Stimulated activated CD8-positive, alpha-beta memory T cell treated with anti-CD3 and anti-CD28 coated beads, Interleukin-7, amount 100 ng/mL, for 1 hour (primary cell): ENCODE measurements at places on chromosomes 7 and 10.

DNA sequence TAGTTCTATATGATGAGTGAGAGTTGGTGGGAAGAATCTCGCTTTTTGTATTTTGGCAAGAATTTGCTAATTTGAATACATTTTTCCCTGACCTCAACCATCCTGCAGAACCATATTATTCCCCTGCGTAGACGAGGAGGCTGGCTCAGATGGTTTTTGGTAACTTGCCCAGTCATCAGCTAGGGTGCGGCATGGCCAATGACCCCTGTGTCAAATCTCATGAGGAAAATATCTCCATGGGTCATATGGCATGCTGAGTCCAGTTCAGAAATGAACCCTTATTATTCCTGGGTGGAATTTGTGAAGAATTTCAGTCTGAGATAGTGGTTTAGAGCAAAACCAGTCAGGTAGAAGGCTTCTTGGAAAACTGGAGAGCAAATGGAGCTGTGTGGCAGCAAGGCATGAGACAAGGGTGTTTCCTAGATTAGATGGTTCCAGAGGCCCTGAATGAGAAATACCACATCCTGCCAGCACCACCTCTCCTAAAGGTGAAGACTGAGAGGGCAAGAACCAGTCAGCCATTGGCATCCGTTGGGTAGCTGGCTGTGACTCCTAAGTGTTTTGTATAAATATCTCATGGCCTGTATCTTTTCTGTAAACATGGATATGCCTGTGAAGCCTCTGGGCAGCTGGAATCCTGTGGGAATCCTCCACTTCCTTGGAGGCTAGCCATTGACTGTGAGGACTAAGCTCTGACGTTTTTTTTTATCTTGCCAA, 5.8 kb upstream of the UPP1 start:
- no peak for DNase-seq

GRCh38 chr7:98014830-98015229, 24.8 kb upstream of the OCM2 start:
- no peak for DNase-seq

GRCh38 chr10:113431398-113432160, 121.3 kb upstream of the HABP2 start:
- no peak for DNase-seq

DNA sequence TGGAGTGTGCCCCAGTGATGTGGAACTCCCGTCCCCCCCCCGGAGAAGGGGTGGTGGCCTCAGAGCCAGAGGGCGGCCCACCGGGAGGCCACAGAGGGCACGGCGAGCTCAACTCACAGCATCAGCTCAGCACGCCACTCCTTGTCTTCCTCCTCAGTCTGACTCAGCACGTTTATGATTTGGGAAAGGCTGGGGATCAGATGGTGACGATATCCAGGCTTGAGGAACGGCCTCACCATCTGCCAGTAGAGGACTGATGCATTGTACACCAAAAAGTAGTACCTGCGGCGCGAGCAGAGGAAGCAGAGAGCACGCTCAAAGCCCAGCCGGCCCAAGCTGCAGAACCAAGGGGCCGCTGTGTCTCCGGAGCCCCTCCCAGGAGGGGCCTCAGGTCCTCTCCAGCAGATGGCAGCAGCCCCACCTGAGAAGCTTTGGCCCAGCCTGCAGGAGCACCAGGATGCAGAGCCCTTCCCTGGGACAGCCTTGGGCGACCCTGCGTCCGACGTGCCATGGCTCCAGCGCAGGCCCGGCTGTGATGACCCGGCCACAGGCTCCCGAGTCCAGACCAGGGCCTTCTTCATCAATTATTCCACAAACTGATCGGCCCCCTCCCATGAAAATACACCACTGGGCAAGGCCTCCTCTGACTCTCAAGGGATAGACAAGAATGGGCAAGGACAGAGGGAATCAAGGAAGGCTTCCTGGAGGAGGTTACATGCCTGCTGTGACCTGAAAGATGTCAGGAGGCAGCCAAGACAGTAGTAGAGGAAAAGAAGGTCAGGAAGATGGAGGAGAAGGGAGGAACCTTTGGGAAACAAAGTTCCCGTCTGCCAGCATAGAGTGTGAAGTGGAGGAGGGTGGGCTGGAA, 3.7 kb downstream of the CFAP46 start:
- DNase-seq: no peak

DNA sequence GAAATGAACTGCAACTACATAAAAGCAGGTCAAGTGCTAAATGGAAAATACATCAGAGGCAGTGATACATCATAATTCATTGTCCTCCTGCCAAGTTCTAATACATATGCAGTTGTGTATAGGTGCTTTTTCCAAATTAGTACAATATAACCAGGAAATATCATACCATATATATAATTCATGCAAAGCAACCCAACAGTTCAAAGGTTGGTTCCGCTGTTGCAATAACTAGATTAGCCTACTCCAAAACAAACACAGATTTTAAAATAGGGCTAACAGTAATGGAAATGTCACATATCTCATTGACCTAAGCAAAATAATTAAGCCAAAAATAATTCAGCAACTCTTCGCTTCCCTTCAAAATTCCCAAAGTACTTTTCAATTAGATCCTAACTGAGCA, 88.9 kb upstream of the NEBL start:
- DNase-seq: no peak

- DNase-seq: no peak
Observed at GRCh38 chr7:157704365-157704764, 367.6 kb downstream of the DNAJB6 start.

- no peak for DNase-seq
Observed at GRCh38 chr7:32761451-32762205, 129.9 kb downstream of the KBTBD2 start.

GRCh38 chr10:115665549-115665948, 572.4 kb downstream of the ATRNL1 start:
- DNase-seq: no peak

DNA sequence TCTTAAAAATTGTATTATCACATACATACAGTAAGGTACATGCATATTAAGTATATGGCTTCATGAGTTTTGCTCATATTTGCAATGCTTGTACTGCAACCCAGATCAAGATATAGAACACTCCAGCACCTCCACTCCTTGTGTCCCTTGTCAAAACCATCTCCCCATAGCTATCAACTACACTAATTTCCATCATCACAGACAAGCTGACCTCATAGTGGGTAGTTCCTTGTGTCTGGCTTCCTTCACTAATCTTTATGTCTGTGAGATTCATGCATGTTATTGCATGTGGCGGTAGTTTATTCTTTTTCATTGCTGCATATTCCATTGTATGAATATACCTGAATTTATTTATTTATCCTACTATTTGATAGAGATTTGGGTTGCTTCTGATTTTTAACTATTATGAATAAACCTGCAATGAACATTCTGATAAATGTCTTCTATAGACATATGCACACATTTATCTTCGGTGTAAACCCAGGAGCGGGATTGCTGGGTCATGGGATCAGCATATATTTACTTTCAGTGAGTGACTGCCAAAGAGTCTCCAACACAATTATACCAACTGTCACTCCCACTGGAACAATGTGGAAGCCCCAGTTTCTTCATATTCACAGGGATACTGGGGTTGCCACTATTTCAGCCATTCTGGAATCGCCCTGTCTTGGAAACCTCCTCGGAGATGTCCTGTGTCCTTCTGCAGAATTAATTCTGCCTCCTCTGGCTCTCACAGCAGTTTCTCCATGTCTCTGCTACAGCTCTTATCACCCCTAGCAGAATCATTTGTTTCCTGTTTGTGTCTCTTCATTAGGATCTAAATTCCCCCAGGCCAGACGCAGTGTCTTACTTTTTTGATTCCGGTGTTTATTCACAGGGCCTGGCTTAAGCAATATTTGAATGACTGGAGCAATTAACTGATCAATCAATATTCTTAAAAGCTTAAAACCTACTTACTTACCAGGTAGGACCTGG, 14.7 kb upstream of the ADAM12 start:
- no peak for DNase-seq

GRCh38 chr10:81953420-81953819, 78.4 kb downstream of the NRG3 start:
- no peak for DNase-seq

GRCh38 chr10:80664071-80664680, 126.5 kb downstream of the SH2D4B start:
- DNase-seq: no peak

DNA sequence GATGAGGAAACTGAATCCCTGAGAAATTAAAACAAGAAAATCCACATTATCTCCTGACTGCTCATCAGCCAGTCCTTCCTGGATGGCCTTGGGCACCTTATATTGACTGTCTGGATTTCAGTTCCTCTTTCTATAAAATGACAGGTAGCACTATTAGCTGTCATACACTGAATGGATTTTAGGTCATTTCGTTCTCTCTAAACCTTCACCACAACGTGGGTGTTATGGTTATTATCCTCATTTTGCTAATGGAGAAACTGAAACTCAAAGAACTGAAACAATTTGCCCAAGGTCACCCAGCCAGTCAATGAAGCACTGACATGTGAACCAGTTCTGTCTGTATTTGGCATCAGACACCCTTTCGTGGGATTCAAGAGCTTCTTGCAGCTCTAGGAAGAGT, 193.8 kb downstream of the CYP26A1 start:
- no peak for DNase-seq

DNA sequence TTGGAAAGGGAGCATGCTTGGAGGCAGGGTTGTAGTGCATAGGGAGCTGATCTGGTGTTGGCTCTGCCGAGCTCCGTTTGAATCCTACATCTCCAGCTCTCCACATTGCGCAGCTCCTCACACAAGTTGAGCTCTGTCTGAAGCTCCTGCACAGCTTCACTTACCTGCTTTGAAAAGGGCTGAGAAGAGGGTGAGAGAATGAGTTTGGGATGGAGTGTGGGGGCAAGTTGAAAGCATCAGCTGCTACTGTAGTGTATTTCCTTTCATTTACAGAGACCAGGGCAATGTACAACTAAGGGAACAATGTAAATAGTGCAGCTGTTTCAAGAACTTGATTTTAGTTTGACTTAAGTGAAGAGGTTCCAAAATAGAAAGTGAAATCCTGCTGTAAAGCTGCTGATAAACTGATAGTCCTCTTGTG, 88.5 kb downstream of the VTI1A start:
- DNase-seq: no peak

DNA sequence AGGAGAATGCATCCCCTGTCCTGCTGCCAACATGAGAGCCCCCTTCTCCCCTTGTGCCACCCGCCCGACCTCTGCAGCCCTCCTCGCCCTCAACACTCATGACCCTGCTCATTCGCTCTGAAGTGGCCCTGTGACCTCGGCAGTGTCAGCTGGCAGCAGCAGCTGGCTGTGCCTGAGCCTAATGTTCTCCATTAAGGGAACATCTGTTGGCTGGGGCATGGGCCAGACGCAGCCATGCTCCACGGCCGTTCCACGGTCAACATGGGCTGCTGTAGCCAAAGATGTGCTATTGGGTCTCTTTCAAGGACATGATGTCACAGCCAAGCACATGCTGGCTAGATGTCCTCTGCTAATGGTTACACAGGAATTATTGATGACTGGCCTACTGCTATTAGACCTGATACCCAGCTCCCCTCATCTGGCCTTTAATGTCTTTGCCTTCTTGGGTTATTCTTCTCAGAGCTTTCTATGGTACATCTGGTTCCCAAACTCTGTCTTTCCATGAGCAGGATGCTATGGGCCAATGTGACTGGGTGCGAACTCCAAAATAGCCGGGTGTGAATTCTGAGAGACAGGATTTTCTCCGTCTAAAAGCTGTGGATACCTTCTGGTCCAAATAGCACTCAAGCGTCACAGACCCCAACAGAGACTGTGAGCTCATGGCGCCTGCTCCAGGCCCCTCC, 22.4 kb downstream of the ADCYAP1R1 start:
- no peak for DNase-seq

DNA sequence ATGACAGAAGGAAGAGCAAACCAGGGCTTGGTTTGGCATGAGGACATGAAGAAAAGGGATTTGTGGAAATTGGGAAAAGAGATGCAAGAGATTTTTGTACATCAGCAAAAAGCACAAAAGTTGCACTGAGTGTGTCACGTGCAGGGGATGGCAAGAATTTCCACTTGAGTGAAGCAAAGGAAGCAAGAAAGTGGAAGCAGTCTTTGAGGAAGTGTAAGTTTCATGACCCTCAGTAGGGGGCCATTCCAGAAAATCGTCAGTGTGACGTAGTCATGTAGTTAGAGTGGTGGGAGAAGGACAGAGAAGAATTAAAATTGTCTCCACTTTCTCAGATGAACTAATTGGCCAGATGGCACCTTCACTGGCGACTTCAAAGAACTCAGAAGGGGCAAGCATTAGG, 123.3 kb upstream of the FZD1 start:
- DNase-seq: no peak

- no peak for DNase-seq
Observed at GRCh38 chr7:4681218-4681851, 760 bp upstream of the FOXK1 start.

- no peak for DNase-seq
Observed at GRCh38 chr7:111535142-111535870, 27.0 kb downstream of the IMMP2L start.

- no peak for DNase-seq
Observed at GRCh38 chr7:142327628-142328405, 70.0 kb upstream of the PRSS58 start.

GRCh38 chr10:52208365-52208764, 105.7 kb upstream of the DKK1 start:
- no peak for DNase-seq

DNA sequence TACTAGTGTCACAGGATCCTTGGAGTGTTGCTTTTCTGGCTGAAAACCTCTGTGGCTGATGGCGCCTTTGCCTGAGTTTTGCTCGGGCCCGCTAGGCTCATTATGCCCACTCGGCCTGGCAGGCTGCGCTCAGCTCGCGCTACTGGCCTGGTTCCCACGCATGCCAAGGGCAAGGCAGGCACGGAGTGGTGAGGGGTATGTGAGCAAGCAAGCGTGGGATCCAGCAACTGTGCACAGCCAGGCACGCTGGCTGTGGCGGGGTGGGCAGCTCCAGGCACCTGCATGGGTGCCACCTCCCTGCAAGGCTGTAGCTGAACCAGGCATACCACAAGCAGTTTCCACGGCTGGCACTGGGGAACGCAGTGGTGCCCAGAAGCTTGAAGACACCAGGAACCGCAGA, 562.6 kb downstream of the GRM8 start:
- DNase-seq: no peak

- DNase-seq: no peak
Observed at GRCh38 chr7:100090527-100091410, 2.0 kb downstream of the COPS6 start.

DNA sequence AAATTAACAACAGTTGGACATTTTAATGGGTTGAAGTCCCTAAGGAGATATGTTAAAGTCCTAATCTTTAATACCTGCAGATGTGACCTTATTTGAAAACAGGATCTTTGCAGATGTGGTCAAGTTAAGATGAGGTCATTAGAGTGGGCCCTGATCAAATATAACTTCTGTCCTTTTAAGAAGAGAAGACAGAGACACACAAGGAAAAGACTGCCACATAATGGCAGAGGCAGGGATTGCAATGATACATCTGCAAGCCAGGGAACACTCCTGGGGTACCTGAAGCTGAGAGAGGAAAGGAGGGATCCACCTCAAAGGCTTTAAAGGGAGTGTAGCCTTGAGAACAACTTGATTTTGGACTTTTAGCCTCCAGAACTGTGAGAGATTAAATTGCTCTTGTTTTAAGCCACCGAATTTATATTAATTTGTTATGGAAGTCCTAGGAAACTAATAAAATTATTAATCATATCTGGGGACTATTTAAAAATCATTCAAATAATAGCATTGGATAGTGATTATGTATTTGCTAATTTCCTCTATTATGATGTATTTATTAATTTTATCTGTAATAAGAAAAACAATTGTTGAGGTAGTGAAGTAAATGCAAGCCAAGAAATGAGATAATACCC, 700.0 kb upstream of the PCDH15 start:
- no peak for DNase-seq

- no peak for DNase-seq
Observed at GRCh38 chr7:8579661-8580194, 146.3 kb downstream of the NXPH1 start.
